ENCODE measurements at places on chromosomes 16 and 17.

DNA sequence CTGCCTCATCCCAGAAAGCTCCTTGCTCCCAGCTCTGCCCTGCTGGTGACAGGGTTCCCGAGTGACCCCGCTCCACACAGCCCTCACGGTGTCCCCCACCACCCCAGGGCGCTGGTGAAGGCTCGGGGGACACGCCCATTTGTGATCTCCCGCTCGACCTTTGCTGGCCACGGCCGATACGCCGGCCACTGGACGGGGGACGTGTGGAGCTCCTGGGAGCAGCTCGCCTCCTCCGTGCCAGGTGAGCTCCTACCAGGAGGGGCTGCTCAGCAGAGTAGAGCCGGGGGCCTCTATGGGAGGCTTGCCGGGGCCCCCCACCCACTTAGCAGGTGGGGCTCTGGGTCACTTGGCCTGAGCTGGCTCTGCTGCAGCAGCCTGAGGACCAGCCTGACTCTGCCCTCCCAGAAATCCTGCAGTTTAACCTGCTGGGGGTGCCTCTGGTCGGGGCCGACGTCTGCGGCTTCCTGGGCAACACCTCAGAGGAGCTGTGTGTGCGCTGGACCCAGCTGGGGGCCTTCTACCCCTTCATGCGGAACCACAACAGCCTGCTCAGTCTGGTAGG lies 11.2 kb downstream of the GAA start:
- DNase-seq: no peak

GRCh38 chr17:57257895-57258851 lies 1.9 kb downstream of the MSI2 start:
- no peak for DNase-seq

DNA sequence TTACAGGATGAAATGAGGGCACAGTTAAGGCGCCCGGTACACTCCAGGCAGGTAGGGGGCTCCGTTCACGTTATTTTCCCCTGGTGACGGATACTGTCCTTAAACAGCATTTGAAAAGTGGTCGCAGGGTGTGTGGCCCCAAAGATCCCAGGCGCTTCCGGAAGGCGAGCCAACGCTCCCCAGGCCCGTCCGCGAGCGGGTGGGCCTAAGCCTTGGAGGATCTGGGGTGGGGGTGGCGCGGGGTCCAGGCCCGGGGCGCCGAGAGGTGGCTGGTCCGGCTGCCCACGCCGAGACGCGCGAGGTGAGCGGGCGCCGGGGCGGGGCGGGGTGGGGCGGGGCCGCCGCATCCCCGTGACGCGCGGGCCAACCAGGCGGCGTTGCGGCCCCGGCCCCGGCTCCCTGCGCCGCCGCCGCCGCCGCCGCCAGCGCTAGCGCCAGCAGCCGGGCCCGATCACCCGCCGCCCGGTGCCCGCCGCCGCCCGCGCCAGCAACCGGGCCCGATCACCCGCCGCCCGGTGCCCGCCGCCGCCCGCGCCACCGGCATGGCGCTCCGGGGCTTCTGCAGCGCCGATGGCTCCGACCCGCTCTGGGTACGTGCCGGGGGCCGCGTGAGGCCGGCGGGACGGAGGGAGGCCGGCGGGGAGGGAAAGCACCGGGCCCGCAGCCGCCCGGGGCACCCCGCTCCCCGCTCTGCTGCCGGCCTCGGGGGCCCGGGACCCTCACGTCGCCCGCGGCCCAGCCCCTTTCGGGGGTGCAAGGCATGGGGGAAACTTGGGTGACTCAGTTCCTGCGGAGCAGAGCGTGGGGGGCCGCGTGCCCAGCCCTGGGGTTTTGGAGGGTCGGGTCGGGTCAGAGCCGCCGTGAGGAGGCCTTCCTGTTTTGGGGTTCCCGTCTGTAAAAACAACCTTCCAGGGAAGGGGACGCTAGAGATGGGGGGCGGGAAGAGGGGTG lies at the start of gene ABCC1:
TSS of gene ABCC1 (plus strand) at position 407 of the 951 bp plus-strand sequence. CDS start at position 543, 136 bp downstream.
- DNase-seq: peak; percentile 76

GRCh38 chr17:75344666-75345065 lies 55.4 kb upstream of the SLC25A19 start:
- peak; percentile 52 for DNase-seq

DNA sequence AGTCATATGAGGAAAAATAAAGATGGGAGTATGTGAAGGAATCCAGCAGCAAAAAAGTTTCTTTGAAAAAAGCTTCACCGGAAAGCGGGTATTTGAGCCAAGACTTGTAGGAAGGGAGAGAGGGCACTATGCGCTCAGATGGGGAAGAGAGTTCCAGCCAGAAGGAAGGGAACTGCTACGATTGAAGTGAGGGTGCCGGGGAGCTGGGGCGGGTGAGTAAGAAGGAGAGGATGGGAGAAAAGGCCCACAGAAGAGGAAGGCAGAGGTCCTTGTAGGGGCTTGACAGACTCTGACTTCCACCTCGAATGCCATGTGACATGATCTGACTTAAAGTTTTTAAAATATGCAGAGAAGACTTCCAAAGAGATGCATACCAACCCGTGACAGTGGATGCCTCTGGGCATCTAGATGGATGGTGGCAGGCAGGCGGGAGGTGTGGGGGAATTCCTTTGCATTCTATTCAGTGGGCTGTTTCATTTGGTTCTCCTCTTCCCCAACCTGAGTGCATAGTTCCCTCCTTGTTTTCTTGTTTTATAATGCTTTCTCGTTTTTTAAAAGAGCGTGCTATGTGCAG lies 44.9 kb downstream of the CDRT4 start:
- DNase-seq: no peak

DNA sequence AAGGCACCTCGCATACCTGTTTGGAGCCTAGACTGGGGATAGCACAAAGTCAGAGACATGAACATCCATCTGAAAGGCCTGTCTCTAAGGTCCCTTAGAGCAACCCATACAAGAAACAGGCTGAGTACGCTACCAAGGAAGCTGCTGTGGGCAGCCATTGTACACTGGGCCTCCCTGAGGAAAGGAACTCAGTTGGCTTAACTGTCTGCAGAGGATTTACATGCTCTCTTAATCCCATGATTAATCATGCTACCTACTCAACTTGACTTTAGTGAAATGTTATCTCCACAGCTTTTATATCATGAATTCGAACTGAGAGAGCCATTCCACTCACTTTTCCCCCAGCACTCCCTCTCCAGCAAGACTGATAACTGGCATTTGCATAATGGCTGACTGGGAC lies 26.0 kb downstream of the PHLPP2 start:
- DNase-seq: no peak
